ENCODE measurements at places on chromosomes 16 and 17.

GRCh38 chr16:1557576-1557975 lies 24.1 kb downstream of the TMEM204 start:
- no peak for DNase-seq

DNA sequence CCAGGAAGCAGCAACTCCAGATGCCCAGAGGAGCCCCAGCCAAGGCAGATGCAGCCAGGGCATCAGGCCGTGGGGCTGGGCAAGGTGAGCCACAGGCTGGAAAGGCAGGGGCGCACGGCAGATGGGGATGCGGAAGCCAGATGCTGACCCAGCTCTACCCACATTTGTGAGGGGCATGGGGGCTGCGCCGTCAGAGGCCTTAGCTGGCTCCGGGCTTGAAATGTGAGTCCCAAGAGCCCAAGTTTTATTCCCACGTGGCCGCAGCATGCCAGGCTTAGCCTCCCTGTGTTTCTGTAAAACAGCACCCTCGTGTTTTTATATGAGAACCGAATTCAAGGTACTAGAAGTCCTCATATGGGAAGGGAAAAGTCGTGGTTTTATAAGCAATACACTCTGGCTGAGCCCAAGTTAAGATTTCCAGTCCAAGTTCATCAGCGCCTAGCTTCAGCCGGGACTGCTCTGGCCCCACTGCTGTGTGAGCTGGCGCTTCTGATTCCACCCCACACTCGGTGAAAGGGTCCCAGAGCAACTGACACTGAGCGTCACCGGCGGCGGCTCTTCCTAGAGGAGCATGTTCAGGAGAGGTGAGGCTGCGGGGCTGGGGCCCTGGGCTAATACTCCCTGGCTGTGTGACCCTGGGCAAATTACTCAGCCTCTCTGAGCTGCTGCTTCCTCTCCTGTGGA lies 6.7 kb upstream of the C16orf95 start:
- DNase-seq: peak; percentile 53

DNA sequence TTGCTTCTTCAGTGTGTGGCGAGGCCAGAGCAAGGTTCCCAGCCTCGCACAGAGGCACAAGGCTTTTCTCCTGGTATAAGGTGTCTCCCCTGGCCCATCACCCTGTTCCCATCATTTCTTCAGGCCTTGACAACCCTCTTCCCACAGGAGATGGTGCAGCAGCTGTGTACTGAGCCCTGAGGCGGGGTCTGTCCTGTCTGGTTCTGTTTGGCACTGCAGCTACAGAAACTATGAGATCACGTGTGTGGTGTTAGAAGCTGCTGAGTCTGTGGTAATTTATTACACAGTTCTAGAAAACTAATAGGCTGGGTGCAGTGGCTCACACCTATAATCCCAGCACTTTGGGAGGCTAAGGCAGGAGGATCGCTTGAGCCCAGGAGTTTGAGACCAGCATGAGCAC lies 7.2 kb downstream of the PLA2G15 start:
- no peak for DNase-seq

- DNase-seq: no peak
Observed at GRCh38 chr17:33730131-33730530, 437.0 kb upstream of the ASIC2 start.

DNA sequence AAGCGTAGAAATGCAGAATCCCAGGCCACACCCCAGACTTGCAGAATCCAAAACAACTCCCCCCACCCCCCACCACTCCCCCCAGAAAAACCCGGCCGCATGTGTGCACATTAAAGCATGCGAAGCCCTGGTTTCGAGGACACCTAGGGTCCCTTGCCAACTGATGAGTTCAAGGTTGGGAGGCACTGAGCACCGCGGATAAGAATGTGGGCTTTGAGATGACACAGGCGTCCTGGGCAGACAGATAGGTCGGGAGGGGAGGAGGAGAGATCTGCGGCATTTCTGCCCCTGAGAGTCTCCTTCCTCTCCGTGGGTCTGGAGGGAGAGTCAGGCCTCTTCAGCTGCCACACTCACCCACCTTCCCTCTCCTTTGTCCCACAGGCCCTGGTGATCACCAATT lies 98.3 kb downstream of the ABCC1 start:
- DNase-seq: no peak

- no peak for DNase-seq
Observed at GRCh38 chr17:30580916-30581315, 103.7 kb downstream of the GOSR1 start.

GRCh38 chr17:72345088-72345487 lies 224.3 kb downstream of the SOX9 start:
- no peak for DNase-seq

- no peak for DNase-seq
Observed at GRCh38 chr17:48457080-48457836, 27.2 kb upstream of the SKAP1 start.

DNA sequence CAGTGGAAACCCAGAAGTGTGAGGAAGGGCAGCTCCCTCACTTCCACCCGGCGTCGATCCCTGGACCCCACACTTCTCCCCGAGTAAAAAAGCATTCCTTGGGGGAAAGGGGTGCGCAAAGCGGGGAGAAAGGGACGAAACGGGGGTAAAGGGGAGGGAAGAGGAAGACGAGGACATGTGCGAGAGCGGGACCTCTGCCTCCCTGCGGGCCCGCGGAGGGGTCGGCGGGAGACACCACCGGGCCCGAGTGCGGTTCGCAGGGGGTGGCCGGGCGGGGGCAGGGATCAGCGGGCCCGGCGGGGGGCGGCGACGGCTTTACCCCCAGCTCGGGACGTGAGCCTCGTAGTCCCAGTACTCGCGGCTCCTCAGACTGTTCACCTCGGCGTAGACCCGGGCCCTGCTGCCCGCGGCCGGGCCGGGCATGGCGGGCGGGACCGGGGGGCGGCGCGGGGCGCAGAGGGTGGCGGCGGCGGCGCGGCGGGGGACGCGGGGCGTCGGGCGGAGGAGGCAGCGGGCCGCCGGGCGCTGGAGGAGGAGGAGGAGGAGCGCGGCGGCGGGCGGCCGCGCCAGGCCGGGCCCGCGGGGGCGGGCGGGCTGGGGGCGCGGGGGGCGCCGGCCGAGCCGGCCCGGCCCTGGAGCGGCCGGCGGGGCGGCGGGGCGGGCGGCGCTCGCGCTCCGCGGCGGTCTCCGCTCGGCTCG lies 443 bp downstream of the CSNK2A2 start:
- DNase-seq: no peak

- DNase-seq: no peak
Observed at GRCh38 chr17:12632785-12633184, 32.9 kb upstream of the MYOCD start.

- DNase-seq: no peak
Observed at GRCh38 chr17:76405967-76406647, 21.7 kb downstream of the SPHK1 start.

DNA sequence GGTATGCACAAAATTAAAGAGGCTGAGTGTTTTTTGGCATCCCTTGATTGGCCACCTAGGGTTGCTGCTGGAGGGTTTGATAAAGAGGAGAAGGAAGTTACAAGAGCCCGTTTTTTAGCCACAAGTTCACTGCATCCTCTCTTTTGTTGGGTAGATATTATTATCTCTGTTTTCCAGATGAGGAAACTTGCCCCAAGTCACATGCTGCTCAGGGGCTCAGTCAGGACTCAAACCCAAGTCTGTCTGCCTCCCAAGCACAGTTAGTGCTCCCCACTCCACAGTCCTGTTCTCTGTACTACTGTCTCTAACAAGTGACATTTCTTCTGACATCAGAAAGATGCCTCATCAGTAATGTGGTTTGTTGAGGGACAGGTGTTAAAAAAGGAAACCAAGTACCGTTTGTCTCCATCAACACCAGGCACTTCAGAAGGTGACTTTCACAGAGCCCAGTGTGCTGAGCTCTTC lies 1.4 kb downstream of the NT5M start:
- DNase-seq: no peak

DNA sequence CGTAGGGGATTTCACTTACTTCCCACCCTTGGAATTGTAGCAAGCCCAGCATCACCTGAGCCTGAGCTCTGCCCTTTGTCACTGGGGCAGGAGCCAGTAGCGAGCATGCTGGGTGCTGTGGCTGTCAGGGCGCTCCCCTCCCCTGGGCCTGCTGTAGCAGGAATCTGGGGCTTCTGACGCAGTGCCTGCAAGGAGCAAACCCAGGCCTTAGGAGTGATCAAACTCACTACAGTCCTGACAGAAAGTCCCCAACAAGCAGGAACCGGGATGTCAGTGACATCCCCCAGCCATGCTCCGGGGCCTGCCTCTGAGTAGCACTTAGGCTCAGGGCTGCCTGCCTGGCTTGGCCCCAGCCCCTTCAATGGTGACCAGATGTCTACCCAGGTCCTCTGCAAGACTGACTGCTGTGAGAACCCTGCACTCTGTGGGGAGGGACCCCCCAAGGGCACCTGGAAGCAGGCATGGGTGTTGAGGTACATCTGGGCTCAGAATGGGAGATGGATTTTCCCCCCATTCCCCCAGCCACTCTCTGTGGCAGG lies 23.5 kb downstream of the PLD6 start:
- no peak for DNase-seq

DNA sequence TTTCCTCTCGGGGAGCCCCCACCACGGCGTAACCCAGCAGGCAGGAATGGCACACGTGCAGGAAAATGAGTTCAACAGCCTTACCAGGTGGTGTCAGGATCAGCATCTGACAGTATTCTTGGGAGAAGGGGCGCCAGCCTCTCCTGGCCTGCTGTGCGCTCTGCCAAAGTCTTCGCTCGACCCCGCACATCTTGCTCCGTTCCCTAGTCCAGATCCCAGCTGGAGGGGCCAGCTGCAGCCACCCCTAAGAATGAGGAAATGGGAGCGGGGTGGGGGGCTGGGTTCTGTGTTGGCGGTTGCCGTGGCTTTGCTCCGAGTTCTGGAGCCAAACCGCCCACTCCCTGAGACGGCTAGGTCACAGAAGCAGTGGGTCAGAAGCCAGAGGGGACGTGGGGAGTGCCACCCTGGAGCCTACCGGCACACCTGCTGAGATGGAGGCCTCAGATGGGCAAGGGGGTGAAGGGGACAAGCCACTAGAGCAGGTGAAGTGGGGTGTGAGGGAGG lies at the start of gene CHCT1:
CHCT1 (plus strand) TSS at position 328 of the 504 bp plus-strand sequence; CDS start at position 432, 104 bp downstream.
- no peak for DNase-seq

DNA sequence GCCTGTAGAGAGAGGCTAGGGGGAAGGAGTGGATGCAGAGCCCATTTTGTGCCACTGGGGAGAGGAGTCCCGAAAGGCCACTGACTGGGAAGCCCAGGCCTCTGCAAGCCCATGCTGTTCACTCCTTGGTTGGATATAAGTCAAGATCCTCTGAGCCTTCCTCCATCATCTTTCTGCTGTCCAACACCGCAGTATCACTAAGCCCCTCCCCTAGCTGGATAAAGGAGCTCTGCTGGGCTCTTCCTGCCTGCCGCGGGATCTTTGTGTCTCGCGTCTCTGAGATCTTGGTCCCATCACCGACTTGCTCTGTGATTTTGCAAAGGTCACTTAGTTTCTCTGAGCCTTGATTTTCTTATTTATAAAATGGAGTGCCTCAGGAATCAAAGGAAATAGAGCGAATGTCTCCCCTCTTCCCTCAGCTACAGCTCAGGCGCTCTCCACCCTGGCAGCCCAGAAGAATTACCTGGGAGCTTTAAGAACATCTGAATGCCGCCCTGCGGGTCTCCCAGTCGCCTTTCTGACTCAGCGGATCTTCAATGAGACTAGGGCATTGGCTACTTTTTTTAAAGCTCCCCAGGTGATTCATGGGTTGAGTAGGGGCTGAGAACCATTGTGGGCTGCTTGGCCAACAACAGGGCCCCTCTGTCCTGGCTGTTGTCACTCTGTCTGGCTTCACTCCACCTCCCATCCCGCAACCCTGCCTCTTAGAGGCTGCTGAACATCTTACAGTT lies 25.2 kb upstream of the TMEM220 start:
- DNase-seq: no peak
